Esophagus squamous epithelium (tissue), 5 donors: ENCODE measurements at places on chromosomes 12 and 14. TPM values are rescaled to one million over a fixed set of nuclear protein-coding genes. Genes with fewer than 3 reads are reported as not detected.

Gene RIMKLB
- 18.8 TPM for total RNA-seq

Gene KCNA1
- total RNA-seq = not detected

- H3K4me1 ChIP-seq = no peaks in the 10 kb centered on the region
- no peak overlapping the region for H3K4me3 ChIP-seq
- no peak for DNase-seq
- no peaks in the 10 kb centered on the region for H3K36me3 ChIP-seq
- no peaks in the 10 kb centered on the region for H3K27me3 ChIP-seq
These were observed 89.2 kb downstream of the CFAP54 start for GRCh38 chr12:96578526-96579125.

Gene CLEC6A
- total RNA-seq = not detected

Gene SDSL
- 1.5 TPM for total RNA-seq

DNA sequence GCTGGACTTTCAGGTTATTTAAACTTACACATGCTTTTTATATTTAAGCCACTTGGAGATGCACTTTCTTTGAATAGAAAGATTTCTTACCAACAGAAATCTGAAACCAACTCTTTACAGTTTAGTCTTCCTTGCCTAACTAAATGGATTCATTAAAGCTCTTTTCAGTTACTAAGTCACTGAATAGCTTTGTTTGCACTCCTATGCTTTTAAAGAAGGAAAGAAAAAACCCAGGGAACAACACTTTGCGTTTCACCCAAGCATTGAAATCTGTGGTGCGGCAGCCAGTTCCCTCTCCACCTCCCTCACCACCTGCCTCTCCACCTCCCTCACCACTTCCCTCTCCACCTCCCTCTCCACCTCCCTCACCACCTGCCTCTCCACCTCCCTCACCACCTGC is 70.3 kb downstream of the RIMBP2 start:
- no peak for DNase-seq
- no peak overlapping the region for H3K27ac ChIP-seq
- no peaks in the 10 kb centered on the region for H3K27me3 ChIP-seq
- H3K36me3 ChIP-seq = no peaks in the 10 kb centered on the region
- H3K4me1 ChIP-seq = no peaks in the 10 kb centered on the region

GRCh38 chr14:44613061-44613712 is 106.1 kb upstream of the FSCB start:
- no peaks in the 10 kb centered on the region for H3K27me3 ChIP-seq
- DNase-seq = no peak
- no peak overlapping the region for H3K27ac ChIP-seq
- no peaks in the 10 kb centered on the region for H3K4me1 ChIP-seq
- no peak overlapping the region for H3K4me3 ChIP-seq
- H3K36me3 ChIP-seq = no peaks in the 10 kb centered on the region

DNA sequence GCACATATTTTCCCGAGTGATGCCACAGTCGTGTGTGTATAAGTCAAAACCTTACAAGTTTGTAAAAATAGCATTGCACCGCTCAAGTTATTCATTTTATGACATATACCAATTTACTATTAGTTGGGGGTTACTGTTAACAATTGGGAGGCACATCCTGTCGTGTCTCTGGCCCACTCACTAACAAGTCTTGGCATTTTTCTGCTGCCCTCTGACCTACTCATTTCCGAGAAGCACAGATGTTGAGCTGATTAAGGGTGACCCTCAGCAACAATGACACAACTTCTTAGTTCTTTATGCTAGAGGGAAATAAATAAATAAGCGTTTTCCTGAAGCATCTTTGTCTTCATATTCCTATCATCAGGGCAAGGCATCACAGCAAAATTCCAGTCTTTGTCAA is 6.8 kb upstream of the ATG14 start:
- H3K27me3 ChIP-seq = no peaks in the 10 kb centered on the region
- H3K36me3 ChIP-seq = no peaks in the 10 kb centered on the region
- H3K4me1 ChIP-seq = no peaks in the 10 kb centered on the region
- H3K27ac ChIP-seq = no peak overlapping the region
- H3K4me3 ChIP-seq = no peak overlapping the region
- DNase-seq = no peak

- H3K4me3 ChIP-seq = no peak overlapping the region
- no peak overlapping the region for H3K27ac ChIP-seq
- H3K4me1 ChIP-seq = no peaks in the 10 kb centered on the region
- DNase-seq = no peak
- no peaks in the 10 kb centered on the region for H3K36me3 ChIP-seq
These were observed 229.9 kb downstream of the NTF3 start for GRCh38 chr12:5661811-5662210.

DNA sequence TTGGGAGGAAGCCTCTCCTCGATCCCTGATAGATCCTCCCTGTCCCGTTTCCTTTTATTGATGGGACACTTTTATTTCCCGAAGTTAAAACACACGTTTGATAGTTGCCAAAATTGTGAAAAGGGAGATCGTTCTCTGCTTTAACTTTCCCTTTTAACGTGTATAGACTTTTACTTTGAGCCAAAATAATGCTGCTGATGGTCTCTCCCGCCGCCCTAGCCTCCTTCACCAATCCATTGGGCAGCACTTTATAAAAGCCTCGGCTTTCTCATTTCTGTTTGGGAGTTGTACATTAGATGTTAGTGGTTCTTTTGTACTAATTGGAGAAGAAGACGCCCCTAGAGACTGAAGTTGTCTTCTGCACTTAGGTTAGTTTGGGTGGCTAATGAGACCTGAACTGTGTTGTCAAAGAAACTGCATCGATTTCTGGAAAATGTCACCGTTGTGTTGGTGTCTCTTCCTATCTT is 1.4 kb downstream of the TMTC2 start:
- H3K27me3 ChIP-seq = no peaks in the 10 kb centered on the region
- H3K4me3 ChIP-seq = peak overlapping the region; percentile 89
- H3K27ac ChIP-seq = peak overlapping the region; percentile 94
- peaks cover 41% of the 10 kb centered on the region for H3K4me1 ChIP-seq

DNA sequence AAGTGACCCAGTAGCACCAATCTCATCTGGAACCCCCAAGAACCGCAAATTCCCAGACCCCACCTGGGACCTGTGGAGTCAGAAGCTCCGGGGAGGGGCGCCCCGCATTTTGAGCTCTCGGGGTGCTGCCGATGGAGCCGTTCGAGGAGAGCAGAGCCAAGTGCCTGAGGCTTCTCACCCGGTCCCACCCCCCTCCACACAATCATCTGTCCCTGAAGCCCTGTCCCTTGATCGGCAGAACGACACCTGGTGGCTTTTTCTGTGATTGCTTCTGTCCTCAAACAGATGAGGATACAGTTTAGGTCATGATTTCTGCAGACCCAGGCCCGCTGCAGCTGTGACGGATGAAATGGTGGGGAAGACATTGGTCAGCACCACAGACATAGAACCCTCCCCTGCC is 74.7 kb downstream of the NOC4L start:
- H3K27me3 ChIP-seq = peaks cover 85% of the 10 kb centered on the region
- no peak overlapping the region for H3K27ac ChIP-seq
- no peak overlapping the region for H3K4me3 ChIP-seq
- H3K36me3 ChIP-seq = no peaks in the 10 kb centered on the region
- no peak for DNase-seq
- H3K4me1 ChIP-seq = no peaks in the 10 kb centered on the region

DNA sequence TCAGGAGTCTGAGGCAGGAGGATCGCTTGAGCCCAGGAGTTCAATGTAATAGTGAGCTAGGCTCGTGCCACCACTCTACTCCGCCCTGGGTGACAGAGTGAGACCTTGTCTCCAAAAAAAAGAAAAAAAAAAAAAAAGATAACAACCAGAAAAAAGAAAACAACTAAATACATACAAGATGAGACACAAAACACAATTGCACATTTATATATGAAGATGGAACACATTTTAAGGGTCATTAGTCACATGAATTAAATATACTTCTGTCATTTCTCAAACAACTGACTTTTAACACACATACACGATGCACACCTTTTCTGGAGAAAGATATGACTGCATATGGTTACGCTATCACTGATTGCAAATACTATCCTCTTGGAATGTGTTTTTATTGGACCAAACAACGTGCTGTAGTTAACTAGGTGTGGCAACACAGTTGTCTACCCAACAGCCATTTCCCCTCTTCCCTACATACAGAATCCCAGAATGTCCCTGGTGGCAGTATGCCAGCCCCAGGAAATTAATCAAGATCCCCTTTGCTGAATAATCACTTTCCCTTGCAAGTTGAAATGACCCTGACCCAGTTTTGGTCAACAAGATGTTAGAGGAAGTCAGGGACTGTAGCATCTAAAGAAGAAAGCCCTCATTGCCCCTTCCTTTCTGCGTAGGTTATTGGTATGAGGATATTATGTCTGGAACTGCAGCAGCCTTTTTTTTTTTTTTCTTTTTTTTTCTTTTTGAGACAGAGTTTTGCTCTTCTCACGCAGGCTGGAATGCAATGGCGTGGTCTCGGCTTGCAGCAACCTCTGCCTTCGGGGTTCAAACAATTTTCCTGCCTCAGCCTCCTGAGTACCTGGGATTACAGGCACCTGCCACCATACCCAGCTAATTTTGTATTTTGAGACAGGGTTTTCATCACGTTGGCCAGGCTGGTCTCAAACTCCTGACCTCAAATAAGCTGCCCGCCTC is 5.6 kb upstream of the MYL6B start:
- H3K27me3 ChIP-seq = no peaks in the 10 kb centered on the region
- peaks cover 60% of the 10 kb centered on the region for H3K4me1 ChIP-seq
- H3K36me3 ChIP-seq = peaks cover 13% of the 10 kb centered on the region
- H3K27ac ChIP-seq = no peak overlapping the region
- no peak for DNase-seq
- H3K4me3 ChIP-seq = no peak overlapping the region

Gene DPF3
- 2.7 TPM for total RNA-seq

Gene NANOG
- total RNA-seq = not detected

DNA sequence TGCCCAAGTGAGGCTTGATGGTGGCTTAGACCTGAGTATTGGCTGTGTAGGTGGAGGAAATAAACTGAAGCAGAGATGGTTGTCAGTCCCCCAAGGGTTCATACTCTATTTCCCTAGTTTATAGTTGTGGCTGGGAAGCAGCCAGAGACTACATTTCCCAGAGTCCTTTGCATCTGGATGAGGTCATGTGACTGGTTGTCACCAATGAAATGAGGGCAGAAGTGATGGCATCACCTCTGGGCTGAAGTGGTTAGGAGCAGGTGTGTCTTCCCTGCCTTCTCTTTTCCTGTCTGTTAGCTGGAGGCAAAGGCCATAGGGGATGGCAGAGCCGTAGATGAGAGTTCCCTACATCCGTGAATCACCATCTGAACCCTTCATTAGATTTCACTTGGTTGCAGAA is 16.3 kb upstream of the NOS1 start:
- no peaks in the 10 kb centered on the region for H3K36me3 ChIP-seq
- H3K27me3 ChIP-seq = no peaks in the 10 kb centered on the region
- H3K4me3 ChIP-seq = no peak overlapping the region
- no peaks in the 10 kb centered on the region for H3K4me1 ChIP-seq

Gene TMEM30B
- total RNA-seq = 35.9 TPM

DNA sequence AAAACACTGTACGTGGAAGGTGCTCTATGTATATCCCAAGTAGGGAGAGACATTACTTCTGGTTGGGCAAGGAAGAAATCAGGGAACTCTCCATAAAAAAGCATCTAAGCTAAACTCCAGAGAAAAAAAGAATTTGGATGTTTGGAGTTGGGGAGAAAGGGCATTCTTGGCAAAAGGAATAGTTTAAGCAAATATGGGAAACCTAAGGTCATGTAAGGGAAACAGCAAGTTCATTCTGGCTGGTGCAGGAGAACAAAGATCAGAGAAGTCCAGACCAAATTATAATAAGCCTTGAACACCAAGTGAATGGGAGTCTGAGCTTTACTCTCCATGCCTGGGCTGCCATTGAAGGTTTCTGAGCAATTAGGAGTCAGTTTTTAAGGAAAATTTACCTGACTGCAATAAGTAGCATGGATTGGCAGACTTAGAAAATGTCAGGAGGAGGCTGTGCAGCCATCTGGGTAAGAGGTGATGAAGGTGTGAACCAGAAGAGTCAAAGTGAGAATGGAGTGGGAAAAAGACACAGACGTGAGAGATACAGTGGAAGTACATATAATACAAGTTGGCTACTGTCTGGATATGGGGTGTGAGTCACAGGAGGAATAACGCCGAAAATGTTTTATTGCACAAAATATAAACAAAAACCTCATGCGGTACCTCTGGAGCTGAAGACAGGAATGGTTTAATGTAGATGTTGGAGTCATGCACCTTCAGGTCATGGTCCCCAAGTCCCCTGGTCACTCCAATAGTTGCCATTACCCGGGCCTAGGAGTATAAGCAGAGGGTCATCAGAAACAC is 222.6 kb downstream of the MON2 start:
- DNase-seq = no peak
- H3K4me3 ChIP-seq = no peak overlapping the region
- H3K27ac ChIP-seq = no peak overlapping the region
- H3K36me3 ChIP-seq = no peaks in the 10 kb centered on the region

- no peaks in the 10 kb centered on the region for H3K36me3 ChIP-seq
- H3K27ac ChIP-seq = peak overlapping the region; percentile 92
- H3K4me3 ChIP-seq = peak overlapping the region; percentile 40
- H3K4me1 ChIP-seq = peaks cover 76% of the 10 kb centered on the region
- DNase-seq = no peak
These were observed 108.5 kb downstream of the ARF6 start for GRCh38 chr14:50001151-50001998.

DNA sequence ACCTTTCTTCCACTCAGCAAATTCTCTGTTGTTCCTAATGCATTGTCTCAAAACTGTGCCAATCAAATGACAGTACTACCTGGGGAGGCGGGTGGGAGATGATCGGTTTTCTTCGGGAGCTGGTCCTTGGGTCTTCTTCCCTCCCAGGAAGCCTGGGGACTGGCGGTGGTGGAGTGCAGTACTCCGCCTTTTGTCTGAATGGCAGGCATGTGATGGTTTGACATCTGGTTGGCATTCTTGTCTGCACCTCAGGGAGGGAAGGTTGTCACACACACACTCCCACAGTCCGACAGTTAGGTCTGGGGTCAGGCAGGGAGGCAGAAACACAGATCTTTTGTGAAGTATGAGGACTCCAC is 114.8 kb downstream of the SNAPC1 start:
- DNase-seq = no peak
- H3K27me3 ChIP-seq = no peaks in the 10 kb centered on the region
- no peaks in the 10 kb centered on the region for H3K4me1 ChIP-seq
- no peak overlapping the region for H3K4me3 ChIP-seq
- H3K27ac ChIP-seq = no peak overlapping the region

Gene FAM222A
- 8.2 TPM for total RNA-seq

DNA sequence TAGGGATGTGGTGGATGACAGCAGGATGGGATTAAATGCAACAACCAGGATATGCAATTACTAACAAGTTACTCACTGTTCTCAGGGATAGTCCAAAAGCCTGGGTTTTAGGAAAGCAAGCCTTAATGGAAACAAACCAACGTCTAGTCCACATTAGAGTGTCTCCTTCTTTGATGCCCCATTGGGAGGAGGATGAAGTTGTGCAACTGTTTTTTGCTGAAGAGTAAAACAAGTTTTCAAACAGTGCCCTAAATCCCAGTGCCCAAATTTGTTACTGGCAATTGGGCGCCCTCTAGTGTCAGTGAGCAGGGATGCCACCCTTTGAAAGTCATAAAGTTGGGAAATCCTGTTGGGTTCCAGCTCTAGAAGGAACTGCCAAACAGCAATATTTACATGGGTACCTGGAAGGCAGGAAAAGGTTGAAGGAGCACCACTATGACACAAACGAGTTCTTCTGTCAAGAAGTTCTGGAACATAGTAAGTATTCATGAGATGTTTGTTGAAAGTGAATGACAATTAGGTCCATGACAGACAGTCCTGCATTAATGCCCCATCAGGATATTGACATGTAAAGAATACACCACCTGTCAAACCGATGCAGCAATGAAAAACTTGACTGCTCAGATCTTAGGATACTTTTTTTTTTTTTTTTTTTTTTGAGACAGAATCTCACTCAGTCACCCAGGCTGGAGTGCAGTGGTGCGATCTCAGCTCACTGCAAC is 11.1 kb upstream of the DPF3 start:
- H3K27ac ChIP-seq = no peak overlapping the region
- no peak for DNase-seq
- H3K27me3 ChIP-seq = no peaks in the 10 kb centered on the region
- H3K4me1 ChIP-seq = no peaks in the 10 kb centered on the region
- no peaks in the 10 kb centered on the region for H3K36me3 ChIP-seq

Gene RAD9B
- 0.23 TPM for total RNA-seq

Gene SGPP1
- 5.8 TPM for total RNA-seq
